ENCODE measurements at places on chromosomes 16 and 17. TPM values are rescaled to one million over a fixed set of nuclear protein-coding genes. Genes with fewer than 3 reads are reported as not detected.
A peak's percentile ranks its signal among the peaks of the same experiment; 100 is the strongest.

MT1M gene
- 19.0 TPM for total RNA-seq

DNA sequence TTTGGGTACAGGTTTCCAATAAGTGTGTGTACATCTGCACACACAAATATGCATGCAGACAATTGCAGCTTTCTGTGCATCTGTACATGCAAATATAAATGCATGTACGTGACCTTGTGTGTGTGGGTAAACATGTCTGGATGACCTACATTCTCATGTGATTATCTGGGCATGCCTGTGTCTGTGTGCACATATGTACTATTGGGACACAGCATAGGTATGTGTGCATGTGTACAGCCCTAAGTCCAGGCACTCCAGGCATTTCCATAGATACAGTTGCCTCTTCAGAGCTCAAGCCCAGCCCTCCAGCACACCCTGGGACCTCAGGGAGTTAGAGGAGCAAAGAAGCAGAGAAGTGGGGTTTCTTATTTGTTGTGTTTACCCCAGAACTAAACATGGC is 7.1 kb upstream of the GP2 start:
- H3K36me3 ChIP-seq = no peaks in the 10 kb centered on the region
- H3K4me3 ChIP-seq = no peak overlapping the region
- no peaks in the 10 kb centered on the region for H3K4me1 ChIP-seq
- no peaks in the 10 kb centered on the region for H3K27me3 ChIP-seq

TUBB3 gene
- total RNA-seq = 8.0 TPM

TMIGD1 gene
- 14.4 TPM for total RNA-seq

GRCh38 chr16:51641191-51641765 is 490.2 kb upstream of the SALL1 start:
- no peaks in the 10 kb centered on the region for H3K36me3 ChIP-seq
- no peaks in the 10 kb centered on the region for H3K4me1 ChIP-seq
- no peak overlapping the region for H3K27ac ChIP-seq
- no peak for DNase-seq

DNA sequence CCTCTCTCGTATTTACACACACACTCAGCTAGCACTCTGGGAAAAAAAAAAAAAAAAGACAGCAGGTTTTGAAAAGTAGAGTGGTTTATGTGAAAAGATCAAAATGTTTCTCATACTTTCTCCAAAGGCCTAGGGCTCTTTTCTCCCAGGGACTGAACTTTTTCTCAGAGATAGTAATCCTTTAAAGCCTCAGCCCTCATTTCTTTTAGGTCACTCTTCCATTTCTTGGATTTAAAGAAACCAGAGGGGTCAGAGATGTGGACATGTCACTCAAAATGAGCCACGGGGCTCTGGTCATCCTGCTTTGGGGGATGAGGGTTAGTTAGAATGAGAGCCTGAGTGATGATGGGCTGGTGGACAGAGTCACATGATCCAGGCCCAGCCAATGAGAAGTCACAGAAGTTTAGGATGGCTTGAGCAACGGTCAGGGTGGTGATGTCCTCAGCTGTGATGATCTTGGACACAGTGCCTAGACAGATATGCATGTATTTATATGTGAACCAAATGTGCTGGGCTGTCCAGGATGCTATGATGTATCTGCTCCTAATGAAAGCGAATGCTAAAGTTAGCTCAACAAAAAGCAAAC is 33.7 kb upstream of the AXIN2 start:
- H3K27me3 ChIP-seq = no peaks in the 10 kb centered on the region
- no peaks in the 10 kb centered on the region for H3K36me3 ChIP-seq
- DNase-seq = no peak
- no peak overlapping the region for H3K4me3 ChIP-seq

DNA sequence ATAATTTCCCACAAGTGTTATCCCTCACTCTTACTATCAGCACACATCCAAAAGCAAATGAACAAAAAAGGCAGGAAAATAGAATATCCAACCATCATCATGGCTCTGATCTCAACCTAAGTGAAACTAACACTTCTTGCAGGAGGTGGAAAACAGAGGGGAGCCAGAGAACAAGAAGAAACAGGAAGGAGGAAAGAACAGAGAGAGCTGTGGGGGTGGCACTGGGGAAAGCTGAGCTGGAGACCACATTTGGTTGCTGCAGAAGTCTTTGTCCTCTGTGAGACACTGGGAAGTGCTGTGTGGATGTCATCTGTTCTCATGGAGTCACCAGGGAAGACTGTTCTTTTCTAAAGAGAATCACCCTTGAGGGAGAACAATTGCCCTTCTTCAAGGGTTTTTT is 34.7 kb downstream of the GRB7 start:
- DNase-seq = no peak
- peak overlapping the region; percentile 52 for H3K27ac ChIP-seq
- H3K4me3 ChIP-seq = no peak overlapping the region
- no peaks in the 10 kb centered on the region for H3K4me1 ChIP-seq
- no peaks in the 10 kb centered on the region for H3K27me3 ChIP-seq

GRCh38 chr17:2238432-2239169 is 65.0 kb downstream of the SMG6 start:
- peak overlapping the region; percentile 51 for H3K27ac ChIP-seq
- H3K36me3 ChIP-seq = no peaks in the 10 kb centered on the region
- H3K27me3 ChIP-seq = no peaks in the 10 kb centered on the region
- H3K4me1 ChIP-seq = no peaks in the 10 kb centered on the region
- H3K4me3 ChIP-seq = no peak overlapping the region

SMIM36 gene
- total RNA-seq = not detected

GRCh38 chr16:73713251-73713650 is 583.4 kb upstream of the PSMD7 start:
- H3K27me3 ChIP-seq = no peaks in the 10 kb centered on the region
- no peak overlapping the region for H3K4me3 ChIP-seq
- no peak for DNase-seq

MTMR4 gene
- 45.3 TPM for total RNA-seq

- H3K27ac ChIP-seq = peak overlapping the region; percentile 64
- H3K4me3 ChIP-seq = no peak overlapping the region
- peak; percentile 93 for DNase-seq
- no peaks in the 10 kb centered on the region for H3K27me3 ChIP-seq
These were observed 29.8 kb downstream of the WSB1 start for GRCh38 chr17:27323538-27324215.

ELMO3 gene
- total RNA-seq = 75.6 TPM

KRT15 gene
- 20.0 TPM for total RNA-seq

GRCh38 chr17:80264205-80265075 is 3.8 kb downstream of the RNF213 start:
- peak overlapping the region; percentile 48 for H3K4me3 ChIP-seq
- DNase-seq = no peak
- H3K4me1 ChIP-seq = peaks cover 7% of the 10 kb centered on the region
- no peaks in the 10 kb centered on the region for H3K36me3 ChIP-seq
- H3K27ac ChIP-seq = peak overlapping the region; percentile 99

ACAP1 gene
- 12.1 TPM for total RNA-seq

DNA sequence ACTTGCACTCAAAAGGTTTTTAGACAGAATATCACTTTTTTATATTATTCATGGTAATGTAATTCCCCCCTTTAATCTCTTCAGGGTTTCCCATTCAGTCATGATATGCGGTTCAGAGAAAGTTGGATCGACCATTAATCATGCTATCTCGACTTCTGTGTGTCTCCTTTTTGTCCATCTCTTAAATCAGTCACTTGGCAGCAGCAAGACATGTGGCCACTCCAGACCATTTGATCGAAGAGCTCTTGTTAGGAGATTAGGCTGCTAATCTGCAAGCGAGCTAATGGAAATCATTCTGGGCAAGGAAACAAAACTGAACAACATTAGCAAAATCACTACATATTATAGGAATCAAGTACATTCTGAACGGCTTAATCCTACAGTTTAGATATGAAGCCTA is 449.9 kb downstream of the WWOX start:
- no peak for DNase-seq
- H3K36me3 ChIP-seq = no peaks in the 10 kb centered on the region

PRKCB gene
- 2.5 TPM for total RNA-seq

NAGS gene
- 14.0 TPM for total RNA-seq

DNA sequence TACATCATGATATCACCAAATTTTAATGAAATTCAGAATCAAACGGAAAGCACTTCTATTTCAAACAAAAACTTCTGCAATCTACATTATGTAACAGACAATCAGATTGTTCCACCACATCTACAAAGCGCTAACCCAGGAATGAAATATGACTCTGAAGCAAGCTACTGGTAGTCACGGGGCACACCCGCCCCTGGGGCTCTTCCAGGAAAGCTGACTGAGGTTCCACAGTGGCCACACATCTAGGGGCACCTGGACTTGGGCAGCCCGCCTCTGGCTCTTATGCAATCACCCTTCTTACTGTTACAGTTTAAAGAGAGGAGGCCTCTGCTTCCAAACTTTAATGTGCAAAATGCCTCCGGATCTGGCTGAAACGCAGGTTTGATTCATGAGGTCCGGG is 27.5 kb downstream of the ZCCHC14 start:
- DNase-seq = peak; percentile 75
- H3K4me3 ChIP-seq = no peak overlapping the region
- peak overlapping the region; percentile 83 for H3K27ac ChIP-seq
- H3K4me1 ChIP-seq = peaks cover 26% of the 10 kb centered on the region
- no peaks in the 10 kb centered on the region for H3K27me3 ChIP-seq

DNA sequence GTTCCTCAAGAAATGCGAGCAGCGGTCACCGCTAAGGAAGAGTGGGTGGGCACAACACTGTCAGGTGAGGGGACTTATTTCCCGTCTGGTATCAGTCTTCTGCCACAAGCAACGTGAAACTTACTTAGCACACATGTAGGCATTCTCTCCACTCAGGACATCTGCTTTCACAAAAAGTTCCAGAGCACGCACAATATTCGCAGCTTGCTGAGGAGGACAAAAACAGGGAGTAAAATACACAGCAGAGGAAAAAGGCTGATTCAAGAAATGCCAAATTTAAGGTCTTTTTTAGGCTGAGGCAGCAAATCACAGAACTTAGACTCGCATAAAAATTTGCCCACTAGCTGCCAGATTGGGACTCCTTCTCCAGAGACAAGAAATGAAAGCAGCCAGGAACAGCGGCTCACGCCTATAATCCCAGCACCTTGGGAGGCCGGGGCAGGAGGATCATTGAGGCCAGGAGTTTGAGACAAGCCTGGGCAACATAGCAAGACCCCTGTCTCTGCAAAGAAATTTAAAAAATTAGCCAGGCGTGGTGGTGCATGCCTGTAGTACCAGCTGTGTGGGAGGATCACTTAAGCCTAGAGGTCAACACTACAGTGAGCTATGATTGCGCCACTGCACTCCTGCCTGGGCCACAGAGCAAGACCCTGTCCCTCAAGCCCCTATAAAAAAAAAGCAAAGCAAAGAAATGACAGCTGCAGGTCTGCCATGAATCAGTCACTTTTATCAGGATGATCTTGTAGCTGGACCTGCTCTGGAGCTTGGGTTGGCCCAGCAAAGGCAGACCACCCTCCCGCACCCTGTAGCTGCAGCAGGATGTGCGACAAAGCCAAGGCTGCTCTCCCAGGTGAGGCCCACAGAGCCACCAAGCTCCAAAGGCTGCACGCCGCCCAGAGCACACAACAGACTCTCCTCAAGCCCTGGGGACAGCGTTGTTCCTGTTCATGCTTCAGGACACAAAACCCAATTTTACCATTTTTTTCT is 20.5 kb downstream of the USP36 start:
- no peaks in the 10 kb centered on the region for H3K4me1 ChIP-seq
- H3K4me3 ChIP-seq = no peak overlapping the region
- H3K27me3 ChIP-seq = no peaks in the 10 kb centered on the region
- DNase-seq = no peak
